ENCODE measurements at places on chromosomes 1 and 21. TPM values are rescaled to one million over a fixed set of nuclear protein-coding genes. Genes with fewer than 3 reads are reported as not detected.

The HSD3B2 gene
- 9.9 TPM for total RNA-seq

The IARS2 gene
- total RNA-seq: 41.0 TPM

The ACOT11 gene
- total RNA-seq: 30.4 TPM

The EPS8L3 gene
- total RNA-seq: not detected

The CADM3 gene
- total RNA-seq: 7.0 TPM

The USF1 gene
- total RNA-seq: 68.5 TPM

The PRELP gene
- total RNA-seq: 142 TPM

The TRIM67 gene
- not detected for total RNA-seq

DNA sequence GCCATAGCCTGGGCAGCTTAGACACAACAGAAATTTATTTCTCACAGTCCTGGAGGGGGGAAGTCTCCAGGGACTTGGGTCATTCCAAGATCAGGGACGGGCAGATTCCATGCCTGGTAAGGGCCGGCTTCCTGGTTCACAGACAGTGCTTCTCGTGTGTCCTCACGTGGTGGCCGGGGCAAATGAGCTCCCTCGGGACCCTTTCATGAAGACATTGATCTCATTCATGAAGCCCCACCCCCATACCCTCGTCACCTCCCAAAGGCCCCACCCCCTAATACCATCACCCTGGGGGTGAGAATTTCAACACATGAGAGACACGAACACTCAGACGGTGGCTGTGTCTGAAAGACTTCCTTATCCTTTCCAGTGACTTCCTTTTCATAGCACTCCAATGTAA, 51.5 kb downstream of the ACOT7 start:
- no peaks in the 10 kb centered on the region for H3K4me1 ChIP-seq

GRCh38 chr1:100506217-100506616, 31.7 kb upstream of the GPR88 start:
- no peak overlapping the region for H3K4me3 ChIP-seq
- no peak for DNase-seq
- H3K27ac ChIP-seq: no peak overlapping the region
- H3K4me1 ChIP-seq: no peaks in the 10 kb centered on the region
- H3K27me3 ChIP-seq: no peaks in the 10 kb centered on the region

DNA sequence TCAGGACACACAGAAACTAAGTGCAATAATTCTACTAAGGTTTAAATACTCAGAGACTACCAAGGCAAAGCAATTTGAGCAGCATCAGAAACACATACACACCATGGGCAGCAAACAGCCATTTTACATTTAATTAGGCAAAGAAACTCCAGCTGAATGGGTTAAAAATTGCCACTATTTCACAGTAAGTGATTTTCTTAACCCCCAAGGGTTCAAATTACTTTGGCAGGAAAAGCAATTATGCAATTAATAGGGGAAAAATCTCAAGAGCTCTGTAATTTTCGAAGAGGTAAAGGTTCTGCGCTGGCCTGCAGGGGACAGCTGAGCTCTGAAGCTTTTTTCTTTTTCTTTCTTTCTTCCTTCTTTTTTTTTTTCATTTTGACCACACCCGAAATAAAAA, 206.2 kb upstream of the RRP15 start:
- no peak overlapping the region for H3K4me3 ChIP-seq
- H3K27ac ChIP-seq: no peak overlapping the region
- H3K4me1 ChIP-seq: no peaks in the 10 kb centered on the region

DNA sequence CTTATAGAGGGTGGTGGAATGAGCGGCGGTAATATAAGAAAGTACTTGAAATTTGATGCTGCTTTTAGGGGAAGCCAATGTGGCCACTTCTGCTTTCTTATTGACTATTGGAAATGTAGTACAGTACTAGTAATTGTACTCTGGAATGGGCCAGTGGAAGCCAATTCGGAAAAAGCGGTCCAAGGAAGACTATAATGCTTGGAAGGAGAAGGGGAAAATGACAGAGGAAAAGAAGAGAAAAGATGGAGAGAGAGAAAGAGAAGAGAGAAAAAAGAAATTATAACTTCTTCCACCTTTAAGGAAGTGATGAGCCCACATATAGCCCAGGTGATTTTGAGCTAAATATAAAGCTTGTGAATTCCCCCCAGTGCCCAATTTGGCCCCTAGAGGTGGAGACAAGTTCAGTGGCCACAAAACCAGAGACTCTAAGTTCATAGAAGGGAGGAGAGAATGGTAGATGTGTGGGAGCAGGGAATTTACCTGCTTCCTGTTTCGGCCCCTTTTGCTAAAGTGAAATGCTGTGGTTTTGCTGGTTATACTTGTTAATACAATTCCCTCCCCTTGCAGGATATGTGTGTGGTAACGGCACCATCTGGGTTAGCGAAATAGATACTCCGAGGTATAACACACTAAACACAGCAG, 35.7 kb upstream of the DUSP10 start:
- no peak for DNase-seq
- H3K36me3 ChIP-seq: no peaks in the 10 kb centered on the region
- no peaks in the 10 kb centered on the region for H3K27me3 ChIP-seq
- H3K27ac ChIP-seq: no peak overlapping the region
- H3K4me3 ChIP-seq: no peak overlapping the region

DNA sequence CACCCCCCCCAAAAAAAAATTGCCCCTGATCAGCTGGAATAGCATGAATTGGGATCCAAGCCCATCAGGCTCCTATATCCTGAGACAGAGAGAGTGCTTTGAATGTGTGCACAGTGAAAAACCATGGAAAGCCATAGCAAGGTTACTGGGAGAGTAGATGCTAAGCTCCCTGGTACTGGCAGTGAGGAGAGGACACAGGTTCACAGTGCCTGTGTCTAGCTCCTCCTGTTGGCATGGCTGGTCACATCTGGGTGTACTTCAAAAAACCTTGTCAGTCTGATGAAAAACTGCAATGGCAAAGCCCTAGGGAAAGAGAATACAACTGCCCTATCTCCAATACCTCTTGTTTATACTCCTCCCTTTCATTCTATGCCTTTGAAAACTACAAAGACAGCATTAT, 12.9 kb downstream of the COPA start:
- DNase-seq: no peak
- peaks cover 89% of the 10 kb centered on the region for H3K36me3 ChIP-seq
- H3K4me1 ChIP-seq: no peaks in the 10 kb centered on the region

DNA sequence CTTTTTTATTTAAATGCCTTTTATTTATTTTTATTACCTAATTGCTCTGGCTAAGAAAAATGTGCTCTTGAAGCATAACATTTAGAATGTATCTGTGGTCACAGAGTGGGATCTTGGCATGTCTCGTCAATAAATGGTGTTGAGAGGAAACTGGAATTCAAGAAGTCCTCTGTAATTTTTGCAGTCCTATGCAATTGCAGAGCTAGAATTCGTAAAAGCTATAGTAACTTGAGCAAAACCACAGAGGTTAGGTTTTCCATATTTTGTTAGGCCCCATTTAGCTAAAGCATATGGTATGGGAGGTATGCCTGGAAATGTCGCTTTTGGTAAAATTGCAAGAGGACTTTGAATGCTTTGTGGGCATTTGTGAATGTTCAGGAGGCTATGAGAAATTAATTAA, 466.7 kb upstream of the NFIA start:
- H3K27ac ChIP-seq: no peak overlapping the region
- no peaks in the 10 kb centered on the region for H3K36me3 ChIP-seq
- peaks cover 6% of the 10 kb centered on the region for H3K4me1 ChIP-seq
- no peaks in the 10 kb centered on the region for H3K27me3 ChIP-seq
- H3K4me3 ChIP-seq: no peak overlapping the region

GRCh38 chr1:16073490-16074119, at the start of gene FAM131C:
Gene FAM131C (minus strand): TSS chr1:16073651. CDS start chr1:16073442, 209 bp downstream.
- H3K27me3 ChIP-seq: no peaks in the 10 kb centered on the region
- DNase-seq: no peak
- H3K27ac ChIP-seq: no peak within 1 kb of the TSS
- H3K4me3 ChIP-seq: peak within 1 kb of the TSS; percentile 62
- peaks cover 25% of the 10 kb centered on the region for H3K4me1 ChIP-seq

DNA sequence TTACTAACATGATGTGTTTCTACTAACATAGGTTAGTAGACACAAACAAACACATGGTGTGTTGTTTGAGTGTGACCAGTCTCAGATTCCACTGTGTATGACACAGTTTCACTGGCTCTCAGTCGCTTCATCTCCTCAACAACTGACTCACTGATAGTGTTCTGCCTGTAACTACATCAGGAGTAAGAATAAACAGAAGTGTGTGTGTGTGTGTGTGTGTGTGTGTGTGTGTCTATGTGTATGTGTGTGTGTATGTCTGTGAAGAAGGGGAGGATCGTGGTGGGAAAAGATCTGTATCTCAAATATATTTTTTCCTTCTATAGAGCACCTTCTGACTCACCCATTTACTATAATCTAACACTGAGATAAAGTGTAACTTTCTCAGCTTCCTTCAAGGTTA, 391.0 kb downstream of the PTPRC start:
- no peaks in the 10 kb centered on the region for H3K36me3 ChIP-seq
- H3K4me3 ChIP-seq: no peak overlapping the region
- no peaks in the 10 kb centered on the region for H3K4me1 ChIP-seq
- no peaks in the 10 kb centered on the region for H3K27me3 ChIP-seq
- H3K27ac ChIP-seq: no peak overlapping the region

DNA sequence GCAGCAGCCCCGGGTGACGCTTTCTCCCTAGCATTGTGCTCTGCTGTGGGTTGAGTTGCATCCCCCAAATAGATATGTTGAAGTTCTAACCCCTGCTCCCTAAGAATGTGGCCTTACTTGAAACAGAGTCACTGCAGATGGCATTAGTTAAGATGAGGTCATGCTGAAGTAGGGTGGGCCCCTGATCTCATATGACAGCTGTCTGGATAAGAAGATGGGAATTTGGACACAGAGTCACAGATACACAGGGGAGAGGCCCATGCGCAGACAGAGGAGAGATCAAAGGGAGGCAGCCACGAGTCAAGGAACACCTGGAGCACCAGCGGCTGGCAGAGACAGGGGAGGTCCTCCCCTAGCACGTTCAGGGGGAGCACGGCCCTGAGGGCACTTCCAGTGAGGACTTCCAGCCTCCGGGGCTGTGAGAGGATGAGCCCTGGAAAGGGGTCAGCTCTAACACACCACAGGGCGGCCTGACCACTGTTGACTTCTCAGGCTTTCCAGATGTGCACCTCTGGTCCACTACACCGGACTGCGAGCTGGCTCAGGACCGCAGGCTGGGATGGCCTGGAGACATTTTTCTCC, 46.4 kb downstream of the ABCG1 start:
- no peaks in the 10 kb centered on the region for H3K36me3 ChIP-seq
- no peak overlapping the region for H3K4me3 ChIP-seq
- H3K27ac ChIP-seq: no peak overlapping the region
- DNase-seq: no peak
- no peaks in the 10 kb centered on the region for H3K4me1 ChIP-seq
- no peaks in the 10 kb centered on the region for H3K27me3 ChIP-seq

Data from ascending aorta (tissue), 2 donors.